Activated CD8-positive, alpha-beta memory T cell treated with anti-CD3 and anti-CD28 coated beads for 4 hours (primary cell): ENCODE measurements at places on chromosomes 2 and 18.

DNA sequence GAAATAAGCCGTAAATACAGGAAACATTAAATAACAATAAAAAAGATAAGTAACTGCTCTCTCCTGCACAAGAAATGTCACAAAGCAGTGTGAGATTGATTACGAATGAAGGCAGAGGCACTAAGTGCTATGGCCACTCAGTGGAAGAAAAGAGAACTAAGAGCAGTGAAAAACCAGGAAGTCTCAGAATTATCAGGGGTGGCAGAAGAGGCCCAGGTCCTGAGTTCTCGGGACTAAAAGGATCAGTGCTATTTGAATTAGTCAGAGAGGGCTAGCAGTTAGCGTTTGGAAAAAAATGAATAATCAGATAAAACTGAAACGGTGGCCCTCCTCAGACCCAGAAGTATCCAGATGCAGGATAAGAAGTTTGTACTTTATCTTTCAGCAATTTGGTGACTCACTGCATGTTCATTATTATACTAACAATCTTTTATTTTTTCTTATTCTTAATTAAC, 367.1 kb downstream of the ZEB2 start:
- DNase-seq = no peak

GRCh38 chr18:28175150-28175929, 1.6 kb downstream of the CDH2 start:
- DNase-seq = no peak

- DNase-seq = no peak
These were observed 21.1 kb downstream of the NEURL3 start for GRCh38 chr2:96484091-96484490.

DNA sequence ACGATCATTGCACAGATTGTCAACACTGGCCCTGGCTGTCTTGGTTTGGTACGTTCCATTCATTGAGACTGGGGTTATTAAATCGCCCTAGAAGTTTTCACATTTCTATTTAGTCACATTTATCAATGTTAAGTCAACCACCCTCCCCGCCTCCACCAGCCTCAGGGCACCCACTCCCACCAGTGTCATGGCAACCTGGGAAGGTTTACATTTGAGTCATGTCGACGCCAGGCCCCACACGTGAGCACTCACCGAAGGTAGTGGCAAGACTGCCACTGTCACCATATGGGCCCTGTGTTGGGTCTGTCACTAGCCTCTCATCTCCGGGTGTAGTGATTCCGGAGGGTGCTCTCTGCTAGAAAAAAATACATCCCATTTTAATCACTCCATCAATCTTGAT, 194.2 kb downstream of the TWIST2 start:
- no peak for DNase-seq

DNA sequence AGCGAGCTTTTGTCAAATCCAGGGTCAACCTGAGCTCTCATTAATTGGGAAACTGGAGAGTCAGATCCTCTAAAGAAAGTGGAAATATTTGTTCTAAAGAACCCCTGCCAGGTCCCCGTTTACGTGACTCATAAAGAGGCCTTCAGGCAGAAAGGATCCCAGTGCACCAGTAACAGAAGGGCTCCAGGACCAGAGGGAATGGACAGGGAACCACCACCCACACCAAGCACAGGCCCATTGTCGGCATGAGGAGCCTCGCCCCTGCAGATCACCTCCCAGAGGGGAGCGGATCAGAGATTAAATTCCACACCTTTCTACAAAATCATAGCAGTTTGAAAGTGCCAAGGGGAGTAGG, 16.4 kb upstream of the C1QL2 start:
- DNase-seq = no peak

DNA sequence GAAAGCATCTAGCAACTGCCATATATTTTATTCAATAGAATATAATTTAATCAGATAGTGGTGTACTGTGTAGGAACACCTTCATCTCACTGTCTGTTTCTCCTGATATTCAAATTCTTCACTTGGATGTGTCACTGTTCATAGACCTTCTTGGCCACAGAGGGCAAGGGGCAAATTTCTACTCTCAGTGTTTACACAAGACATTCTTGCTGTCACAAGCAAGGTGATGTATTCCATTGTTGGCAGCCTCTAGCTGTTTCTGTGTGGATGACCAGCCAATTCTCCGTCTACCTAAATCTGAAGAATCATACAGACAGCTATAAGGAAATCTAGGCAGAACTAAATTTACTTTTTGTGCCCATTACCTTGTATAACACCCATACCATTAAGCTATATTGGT, 948.3 kb downstream of the CNTNAP5 start:
- no peak for DNase-seq

DNA sequence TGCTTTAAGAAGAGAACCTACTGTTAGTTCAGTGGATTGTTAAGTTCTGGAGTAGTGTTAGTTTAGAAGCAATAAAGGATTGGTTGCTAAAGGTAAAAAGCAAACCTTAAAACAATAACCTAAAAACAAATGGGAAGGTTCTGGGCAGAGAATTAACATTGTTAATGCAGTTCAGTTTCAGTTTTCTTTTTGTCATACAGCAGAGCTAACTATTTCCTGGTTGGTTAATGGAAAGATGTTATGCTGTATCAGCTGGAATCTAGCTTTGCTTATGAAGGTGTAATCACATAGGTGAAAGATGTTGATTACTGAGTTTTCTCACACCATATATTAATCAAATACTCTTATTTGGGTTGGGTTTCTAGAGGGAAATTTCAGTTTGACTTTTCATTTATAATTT, 23.8 kb downstream of the SMAD4 start:
- DNase-seq = no peak

DNA sequence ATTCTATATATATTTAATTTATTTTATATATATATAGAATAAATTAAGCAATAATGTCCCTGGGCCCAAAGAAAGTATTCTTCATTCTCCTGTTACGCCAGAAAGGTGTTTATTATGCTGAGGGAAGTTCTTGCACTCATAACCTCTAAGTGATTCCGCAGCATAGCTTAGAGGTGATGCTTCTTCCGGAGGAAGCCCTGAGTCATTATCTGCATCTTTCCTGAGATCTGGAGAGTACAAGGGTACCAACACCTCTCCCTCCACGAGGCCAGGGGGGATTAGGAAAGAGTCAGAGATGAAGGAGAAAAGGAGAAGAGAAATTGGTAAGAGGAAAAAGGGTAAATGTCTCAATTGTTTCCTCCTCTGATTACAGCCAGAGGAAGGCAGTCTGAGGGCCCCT, 43.1 kb upstream of the RTN4 start:
- no peak for DNase-seq

DNA sequence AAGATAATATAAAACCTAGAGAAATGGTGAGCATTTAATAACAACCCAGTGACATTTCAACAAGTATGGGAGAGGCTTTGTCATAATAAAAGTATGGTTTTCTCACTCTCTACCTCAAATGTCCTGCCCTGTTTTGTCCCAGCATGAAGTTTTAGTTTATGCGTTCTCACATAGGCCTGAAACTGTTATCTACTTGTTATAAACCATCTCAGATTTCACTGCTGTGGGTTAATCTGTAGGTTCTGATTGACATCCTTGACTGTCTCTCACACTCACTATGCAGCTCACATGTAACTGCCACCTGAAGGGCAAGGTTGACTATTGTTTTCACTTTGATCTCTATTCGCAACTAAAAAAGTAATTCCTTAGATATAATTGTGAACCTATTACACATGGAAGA, 44.9 kb downstream of the ZEB2 start:
- DNase-seq = no peak

GRCh38 chr2:238988752-238989151, 140.9 kb downstream of the TWIST2 start:
- no peak for DNase-seq

- no peak for DNase-seq
These were observed 158.5 kb downstream of the INSIG2 start for GRCh38 chr2:118246726-118247125.

GRCh38 chr2:145157741-145158591, 638.0 kb upstream of the ZEB2 start:
- DNase-seq = no peak

- DNase-seq = no peak
These were observed 1.3 kb downstream of the YWHAQ start for GRCh38 chr2:9629222-9630116.

DNA sequence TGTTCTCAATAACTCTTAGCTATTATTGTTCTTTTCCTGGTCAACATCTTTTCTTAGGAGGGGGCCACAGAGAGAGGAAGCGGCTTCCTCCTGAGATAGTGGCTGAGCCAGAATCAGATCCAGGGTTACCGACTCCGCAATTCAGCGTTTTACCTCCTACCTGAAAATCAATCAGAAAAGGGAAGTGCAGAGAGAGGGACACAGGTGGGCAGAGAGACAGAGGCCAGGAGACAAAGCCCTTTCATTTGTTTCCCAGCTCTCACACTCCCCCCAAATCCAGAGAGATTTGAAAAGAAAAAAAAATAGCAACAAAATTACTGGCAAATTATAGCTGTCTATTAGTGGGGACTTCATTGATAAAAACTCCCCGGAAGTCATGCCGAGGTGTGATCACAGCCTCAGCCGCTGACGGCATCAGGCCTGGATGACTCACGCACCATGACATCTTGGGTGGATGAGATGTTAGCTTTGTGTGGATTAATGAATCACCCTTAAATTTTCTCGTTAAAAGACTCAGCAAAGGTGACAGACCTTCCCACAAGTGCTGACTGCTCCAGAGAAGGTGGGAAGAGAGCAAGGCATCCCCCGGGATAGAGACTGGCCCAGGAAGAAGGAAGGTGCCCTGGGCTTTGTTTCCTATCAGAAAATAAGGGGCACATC, 120.7 kb downstream of the LOXHD1 start:
- DNase-seq = no peak
